ENCODE measurements at places on chromosomes 16 and 17. TPM values are rescaled to one million over a fixed set of nuclear protein-coding genes. Genes with fewer than 3 reads are reported as not detected.

DNA sequence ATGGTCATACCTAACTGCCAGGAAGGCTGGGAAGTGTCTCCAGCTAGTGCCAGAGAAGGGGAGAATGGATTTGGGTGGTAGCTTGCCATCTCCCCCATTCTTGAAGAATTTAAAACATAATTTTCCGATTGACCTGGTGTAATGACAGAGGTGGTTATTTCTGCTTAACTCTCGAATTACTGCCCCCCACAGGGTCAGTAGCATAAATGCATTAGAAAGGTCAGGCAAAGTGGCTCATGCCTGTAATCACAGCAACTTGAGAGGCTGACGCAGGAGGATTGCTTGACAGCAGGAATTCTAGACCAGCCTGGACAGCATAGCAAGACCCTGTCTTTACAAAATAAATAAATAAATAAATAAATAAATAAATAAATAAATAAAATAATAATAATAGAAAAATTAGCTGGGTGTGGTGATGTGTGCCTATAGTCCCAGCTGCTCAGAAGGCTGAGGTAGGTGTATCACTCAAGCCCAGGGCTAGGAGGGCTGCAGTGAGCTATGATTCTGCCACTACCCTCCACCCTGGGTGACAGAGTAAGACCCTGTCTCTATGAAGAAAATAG, 27.5 kb downstream of the TMC7 start:
- H3K36me3 ChIP-seq = peaks cover 12% of the 10 kb centered on the region
- no peak overlapping the region for H3K27ac ChIP-seq
- no peak for DNase-seq
- peaks cover 11% of the 10 kb centered on the region for H3K4me1 ChIP-seq
- no peak overlapping the region for H3K4me3 ChIP-seq

KPNA2 gene
- 92.5 TPM for total RNA-seq

FBXO39 gene
- total RNA-seq = not detected

DNA sequence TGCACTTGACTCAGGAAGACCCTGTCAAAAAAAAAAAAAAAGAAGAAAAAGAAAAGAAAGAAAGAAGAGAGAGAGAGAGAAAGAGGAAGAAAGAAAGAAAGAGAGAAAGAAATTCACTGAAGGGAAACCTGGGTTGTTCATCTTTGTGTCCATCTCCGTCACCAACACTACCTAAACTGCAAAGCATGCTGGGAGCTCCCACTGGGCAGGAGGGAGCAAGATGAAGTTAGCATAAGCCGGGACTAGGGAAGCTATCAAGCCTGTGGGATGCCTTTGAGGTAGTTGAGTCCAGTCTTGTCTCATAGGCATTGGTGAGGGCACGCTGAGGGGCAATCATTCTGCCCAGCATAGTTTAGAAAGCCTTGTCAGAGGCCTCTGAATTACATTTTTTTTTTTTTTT, 7.6 kb upstream of the CBFB start:
- no peak overlapping the region for H3K27ac ChIP-seq
- peaks cover 8% of the 10 kb centered on the region for H3K4me1 ChIP-seq
- no peak overlapping the region for H3K4me3 ChIP-seq

CBX4 gene
- 26.7 TPM for total RNA-seq

PMFBP1 gene
- total RNA-seq = 0.30 TPM
